Activated CD4-positive, alpha-beta T cell treated with anti-CD3 and anti-CD28 coated beads for 36 hours (primary cell): ENCODE measurements at places on chromosomes 5 and 9. TPM values are rescaled to one million over a fixed set of nuclear protein-coding genes. Genes with fewer than 3 reads are reported as not detected.

- H3K4me3 ChIP-seq, result no peak overlapping the region
- H3K4me1 ChIP-seq, result peaks cover 9% of the 10 kb centered on the region
- peak; percentile 13 for DNase-seq
Observed at GRCh38 chr5:11384441-11385250, 519.6 kb downstream of the CTNND2 start.

DNA sequence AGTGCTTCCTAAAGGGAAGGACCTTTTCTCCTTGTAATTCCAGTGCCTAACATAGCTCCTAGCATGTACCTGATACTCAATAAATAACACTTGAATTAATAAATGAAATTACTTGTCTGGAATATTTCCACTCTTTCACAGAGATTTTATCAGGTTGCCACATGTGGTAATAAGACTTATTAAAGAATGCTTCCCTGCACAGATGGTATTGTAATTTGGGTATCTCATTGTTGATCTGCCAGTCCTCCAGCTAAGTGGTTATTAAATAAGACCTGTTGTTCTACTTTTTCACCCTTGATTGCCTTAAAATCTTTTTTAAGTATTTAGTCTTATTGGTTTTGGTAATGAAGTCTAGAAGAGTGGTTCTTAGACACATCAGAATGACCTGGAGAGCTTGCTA is 28.1 kb upstream of the CETN3 start:
- no peaks in the 10 kb centered on the region for H3K36me3 ChIP-seq
- H3K27me3 ChIP-seq, result peaks cover 5% of the 10 kb centered on the region
- H3K4me3 ChIP-seq, result no peak overlapping the region
- H3K4me1 ChIP-seq, result peaks cover 4% of the 10 kb centered on the region

- DNase-seq, result no peak
- H3K4me1 ChIP-seq, result peaks cover 8% of the 10 kb centered on the region
- no peak overlapping the region for H3K27ac ChIP-seq
- no peaks in the 10 kb centered on the region for H3K27me3 ChIP-seq
- no peaks in the 10 kb centered on the region for H3K36me3 ChIP-seq
- H3K4me3 ChIP-seq, result no peak overlapping the region
Observed at GRCh38 chr5:40306869-40307487, 372.7 kb upstream of the PTGER4 start.

The PFN3 gene
- total RNA-seq, result not detected

DNA sequence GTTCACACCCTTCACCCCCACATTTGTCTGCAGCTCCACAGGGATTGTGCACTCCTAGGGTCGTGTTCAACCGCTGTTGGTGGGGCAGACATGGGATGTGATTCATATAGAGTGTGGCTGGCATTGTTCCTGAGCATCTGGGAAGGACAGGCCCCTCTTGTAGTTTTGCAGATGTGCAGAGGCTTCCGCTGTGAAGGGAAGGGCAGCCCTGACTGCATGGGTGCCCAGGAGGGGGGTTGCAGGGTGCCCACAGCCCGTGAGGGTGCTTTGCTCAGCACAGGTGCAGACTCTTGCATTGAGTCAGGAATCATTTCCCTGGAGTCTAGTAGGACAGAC is 30.2 kb upstream of the PITX1 start:
- no peak overlapping the region for H3K4me3 ChIP-seq
- no peak overlapping the region for H3K27ac ChIP-seq
- no peaks in the 10 kb centered on the region for H3K36me3 ChIP-seq
- DNase-seq, result no peak
- H3K4me1 ChIP-seq, result no peaks in the 10 kb centered on the region

The SLCO6A1 gene
- not detected for total RNA-seq

GRCh38 chr5:175460126-175460525 is 16.1 kb upstream of the DRD1 start:
- H3K4me1 ChIP-seq, result peaks cover 14% of the 10 kb centered on the region
- no peak overlapping the region for H3K4me3 ChIP-seq
- peaks cover 7% of the 10 kb centered on the region for H3K27me3 ChIP-seq
- no peak for DNase-seq
- no peak overlapping the region for H3K27ac ChIP-seq

The FCN2 gene
- total RNA-seq, result not detected

- H3K4me3 ChIP-seq, result no peak overlapping the region
- H3K27ac ChIP-seq, result no peak overlapping the region
- DNase-seq, result no peak
- H3K27me3 ChIP-seq, result peaks cover 11% of the 10 kb centered on the region
Observed at GRCh38 chr5:135480511-135480910, 28.4 kb upstream of the TIFAB start.

- no peaks in the 10 kb centered on the region for H3K27me3 ChIP-seq
- H3K27ac ChIP-seq, result no peak overlapping the region
- no peak for DNase-seq
Observed at GRCh38 chr9:70618784-70619183, 204.3 kb upstream of the KLF9 start.

DNA sequence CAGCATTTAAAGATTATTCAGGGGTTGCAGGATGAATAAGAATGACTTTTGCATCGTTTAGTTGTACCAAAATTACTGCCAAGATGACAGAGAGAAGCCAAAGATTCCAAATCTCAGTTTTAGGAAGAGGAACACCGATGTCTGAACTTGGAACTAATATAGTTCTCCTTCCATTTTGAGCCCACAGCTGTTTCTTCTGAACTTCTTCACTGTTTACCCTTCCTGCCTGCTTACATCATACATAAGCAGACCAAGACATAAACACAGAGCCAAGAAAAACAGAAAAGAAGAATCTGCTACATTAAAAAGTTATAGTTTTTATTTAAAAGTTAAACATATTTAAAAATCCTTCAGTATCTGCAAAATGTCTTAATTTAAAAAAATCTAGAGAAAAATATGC is 146.9 kb upstream of the RAPGEF1 start:
- DNase-seq, result no peak
- H3K27ac ChIP-seq, result no peak overlapping the region
- H3K36me3 ChIP-seq, result peaks cover 8% of the 10 kb centered on the region
- H3K27me3 ChIP-seq, result no peaks in the 10 kb centered on the region
- H3K4me1 ChIP-seq, result no peaks in the 10 kb centered on the region

The TPPP gene
- total RNA-seq, result 0.21 TPM

The MYO10 gene
- 0.28 TPM for total RNA-seq
